ENCODE measurements at places on chromosomes 4 and X.

DNA sequence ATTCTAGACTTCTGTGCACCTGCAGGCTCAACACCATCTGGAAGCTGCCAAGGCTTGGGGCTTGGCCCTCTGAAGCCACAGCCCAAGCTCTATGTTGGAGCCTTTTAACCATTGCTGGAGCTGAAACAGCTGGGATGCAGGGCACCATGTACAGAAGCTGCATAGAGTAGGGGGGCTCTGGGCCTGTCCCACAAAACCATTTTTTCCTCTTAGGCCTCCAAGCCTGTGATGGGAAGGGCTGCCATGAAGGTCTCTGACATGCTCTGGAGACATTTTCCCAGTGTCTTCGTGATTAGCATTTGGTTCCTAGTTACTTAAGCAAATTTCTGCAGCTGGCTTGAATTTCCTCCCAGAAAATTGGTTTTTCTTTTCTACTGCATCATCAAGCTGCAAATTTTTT lies 999.3 kb upstream of the GRIA3 start:
- no peak for DNase-seq

GRCh38 chr4:40292313-40292759 lies 42.8 kb upstream of the CHRNA9 start:
- DNase-seq, result no peak

DNA sequence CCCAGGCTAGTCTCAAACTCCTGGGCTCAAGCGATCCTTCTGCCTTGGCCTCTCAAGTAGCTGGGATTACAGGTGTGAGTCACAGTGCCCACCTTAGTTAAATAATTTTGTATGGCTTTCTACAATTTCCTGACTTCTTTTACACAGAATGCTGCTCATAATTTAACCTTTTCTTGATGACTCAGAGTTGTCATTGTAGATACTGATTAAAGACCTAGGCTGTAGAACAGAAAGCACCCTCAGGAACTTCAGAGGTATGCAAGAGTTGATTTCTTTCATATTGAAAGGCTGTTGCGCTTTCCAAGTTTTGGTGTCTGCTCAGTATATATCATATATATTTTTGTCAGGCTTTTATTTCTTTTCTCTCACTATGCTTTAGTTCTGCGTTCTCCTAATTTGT lies 21.1 kb upstream of the GPR34 start:
- DNase-seq, result no peak

DNA sequence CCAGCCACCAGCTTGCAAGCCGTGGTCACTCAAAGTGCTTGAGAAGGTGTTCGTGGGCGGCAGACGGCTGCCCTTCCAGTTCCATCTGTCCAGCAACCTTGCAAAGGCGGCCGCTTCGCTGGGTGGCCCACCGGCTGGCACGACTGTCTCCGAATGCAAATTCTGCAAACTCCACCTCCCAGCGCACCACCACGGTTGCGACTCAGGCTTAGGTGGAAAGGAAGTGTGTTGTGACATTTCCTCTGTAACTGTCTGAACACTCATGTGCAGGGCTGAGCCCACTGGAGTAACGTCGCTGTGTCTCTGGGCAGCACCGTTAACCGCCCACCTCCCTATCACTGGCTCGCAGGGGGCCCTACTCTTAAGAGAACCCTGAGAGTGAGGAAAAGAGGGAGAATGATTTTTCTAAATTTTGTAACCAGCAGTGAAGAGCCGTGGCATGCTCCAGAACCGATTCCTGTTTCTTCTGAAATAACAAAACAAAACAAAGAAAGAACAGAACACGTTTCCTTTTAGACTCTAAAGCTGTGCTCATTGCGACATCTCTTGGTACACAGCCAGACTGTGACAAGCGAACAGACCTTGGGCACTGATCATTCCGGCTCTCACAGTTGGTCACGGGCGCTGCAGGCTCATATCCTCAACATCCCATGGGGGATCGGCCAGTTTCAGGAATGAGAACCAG lies at the start of gene P2RY8:
TSS of gene P2RY8 (minus strand) at position 155 of the 685 bp plus-strand sequence. CDS start 70,627 bp downstream, outside the sequence.
- no peak for DNase-seq

DNA sequence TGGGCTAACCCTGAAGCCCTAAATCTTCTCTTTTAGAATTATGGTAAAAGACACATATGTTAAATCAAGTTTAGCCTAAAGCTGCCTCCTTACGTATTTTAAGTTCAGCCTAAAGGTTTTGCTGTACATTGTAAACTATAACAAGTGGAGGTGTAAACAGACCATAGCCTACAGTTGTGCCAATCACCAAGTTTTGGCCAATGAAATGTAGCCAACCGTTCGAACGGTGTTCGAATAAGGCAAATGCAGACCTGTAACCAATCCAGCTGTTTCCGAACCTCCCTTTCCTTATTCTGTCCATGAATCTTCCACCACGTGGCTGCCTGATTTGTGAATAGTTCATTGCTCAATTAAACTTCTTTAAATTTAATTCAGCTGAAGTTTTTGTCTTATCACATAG lies 52.1 kb upstream of the TBC1D9 start:
- no peak for DNase-seq

DNA sequence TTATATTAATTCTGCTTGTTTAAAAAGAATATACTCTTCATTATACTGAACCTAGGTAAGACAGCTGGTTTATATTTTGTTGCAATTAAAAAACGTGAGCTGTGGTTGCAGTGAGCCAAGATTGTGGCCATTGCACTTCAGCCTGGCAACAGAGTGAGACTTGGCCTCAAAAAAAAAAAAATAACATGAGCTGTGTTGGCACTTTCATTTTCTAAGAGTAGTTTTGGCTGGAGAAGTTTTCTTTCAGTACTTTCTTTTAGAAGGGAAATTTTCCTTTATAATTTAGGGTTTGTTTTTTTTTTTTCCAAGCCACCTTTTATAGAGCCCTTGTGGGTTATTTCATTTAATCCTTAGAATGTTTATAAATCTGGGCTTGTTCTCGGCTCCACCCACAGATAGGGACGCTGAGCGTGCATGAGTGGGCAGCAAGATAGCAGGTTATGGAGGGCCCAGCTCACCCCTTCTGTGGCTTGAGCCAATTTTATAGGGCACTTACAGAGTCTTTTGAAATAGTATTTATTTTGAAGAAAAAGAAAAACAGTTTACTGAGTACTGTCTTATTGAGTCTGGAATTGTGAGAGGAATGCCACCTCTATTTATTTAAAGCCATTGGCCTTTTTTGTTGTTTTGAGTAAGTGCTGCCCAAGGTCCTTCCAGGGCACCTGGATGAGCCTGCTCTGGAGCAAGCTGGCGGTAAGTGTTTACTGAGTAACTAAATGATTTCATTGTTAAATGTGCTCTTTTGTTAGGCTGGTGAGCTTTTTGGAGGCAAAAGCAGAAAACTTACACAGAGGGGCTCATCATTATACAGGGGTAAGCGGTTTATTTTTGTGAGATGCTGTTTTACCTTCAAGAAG lies 60.9 kb downstream of the HTT start:
- DNase-seq, result no peak

GRCh38 chrX:41118156-41118555 lies 32.9 kb downstream of the USP9X start:
- DNase-seq, result no peak

DNA sequence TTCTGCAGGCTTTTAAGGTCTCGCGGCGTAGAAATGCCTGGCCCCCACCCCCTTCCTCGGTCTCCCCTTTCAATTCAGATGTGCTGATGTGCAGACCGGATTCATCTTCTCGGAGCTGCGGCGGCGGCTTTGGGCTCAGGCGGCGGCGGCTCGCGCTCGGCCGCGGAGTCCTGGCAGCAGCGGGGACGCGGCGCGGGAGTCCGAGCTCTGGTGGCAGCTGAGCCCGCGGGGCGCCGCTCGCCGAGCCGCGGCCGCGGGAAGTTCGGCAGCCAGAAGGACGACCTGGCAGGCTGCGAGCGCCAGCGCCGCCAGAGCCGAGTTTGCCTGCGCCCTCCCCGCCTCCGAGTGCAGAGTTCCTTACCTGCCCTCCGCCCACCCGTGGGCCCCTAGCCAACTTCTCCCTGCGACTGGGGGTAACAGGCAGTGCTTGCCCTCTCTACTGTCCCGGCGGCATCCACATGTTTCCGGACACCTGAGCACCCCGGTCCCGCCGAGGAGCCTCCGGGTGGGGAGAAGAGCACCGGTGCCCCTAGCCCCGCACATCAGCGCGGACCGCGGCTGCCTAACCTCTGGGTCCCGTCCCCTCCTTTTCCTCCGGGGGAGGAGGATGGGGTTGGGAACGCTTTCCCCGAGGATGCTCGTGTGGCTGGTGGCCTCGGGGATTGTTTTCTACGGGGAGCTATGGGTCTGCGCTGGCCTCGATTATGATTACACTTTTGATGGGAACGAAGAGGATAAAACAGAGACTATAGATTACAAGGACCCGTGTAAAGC lies 448 bp downstream of the TLL1 start:
- no peak for DNase-seq

- DNase-seq, result no peak
Observed at GRCh38 chrX:6225911-6226595, 2.6 kb downstream of the NLGN4X start.

- DNase-seq, result no peak
Observed at GRCh38 chr4:183098019-183098722, 886 bp upstream of the WWC2 start.

GRCh38 chr4:111108153-111108552 lies 485.3 kb upstream of the PITX2 start:
- no peak for DNase-seq

Data from epithelial cell of prostate (primary cell).